ENCODE measurements at places on chromosomes 3 and 15.

DNA sequence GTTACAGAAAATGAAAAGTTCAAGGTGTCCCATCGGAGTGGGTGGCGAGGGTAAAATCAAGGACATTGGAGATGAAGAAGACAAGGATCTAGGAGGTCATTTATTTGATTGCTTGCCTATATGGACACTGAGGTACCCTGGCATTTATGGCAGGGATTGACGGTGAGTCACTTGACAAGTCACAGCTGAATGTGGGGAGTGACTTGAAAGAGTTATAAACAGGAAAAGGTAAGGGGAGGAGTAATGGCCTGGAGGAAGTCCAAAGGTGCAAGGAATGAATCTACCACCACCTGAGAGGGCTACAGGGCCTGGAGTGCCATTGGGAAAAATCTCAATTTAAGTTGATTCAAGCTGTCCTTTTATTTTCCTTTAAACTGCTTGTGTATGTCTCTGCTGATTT lies 11.8 kb upstream of the SGO1 start:
- DNase-seq = no peak

GRCh38 chr15:62439543-62440016 lies 274.5 kb upstream of the C2CD4B start:
- no peak for DNase-seq

DNA sequence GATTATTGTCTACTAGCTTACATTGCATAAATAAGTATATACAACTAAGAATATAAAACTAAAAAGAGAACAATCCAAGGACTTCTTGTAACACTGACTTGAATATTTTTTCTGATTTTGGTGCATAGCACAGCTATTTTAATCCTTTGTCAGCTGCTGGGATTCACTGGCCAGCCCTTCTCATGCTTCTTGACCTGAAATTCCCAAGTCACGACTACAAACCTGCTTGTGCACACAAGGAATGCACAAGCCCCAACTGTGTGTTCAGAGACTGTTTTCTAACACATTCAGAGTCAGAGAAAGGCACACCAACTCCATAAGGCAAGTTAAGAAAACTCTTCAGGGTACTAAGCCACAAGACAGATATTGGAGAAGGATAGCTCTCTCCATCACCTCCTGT lies 80.9 kb downstream of the TNIK start:
- no peak for DNase-seq

DNA sequence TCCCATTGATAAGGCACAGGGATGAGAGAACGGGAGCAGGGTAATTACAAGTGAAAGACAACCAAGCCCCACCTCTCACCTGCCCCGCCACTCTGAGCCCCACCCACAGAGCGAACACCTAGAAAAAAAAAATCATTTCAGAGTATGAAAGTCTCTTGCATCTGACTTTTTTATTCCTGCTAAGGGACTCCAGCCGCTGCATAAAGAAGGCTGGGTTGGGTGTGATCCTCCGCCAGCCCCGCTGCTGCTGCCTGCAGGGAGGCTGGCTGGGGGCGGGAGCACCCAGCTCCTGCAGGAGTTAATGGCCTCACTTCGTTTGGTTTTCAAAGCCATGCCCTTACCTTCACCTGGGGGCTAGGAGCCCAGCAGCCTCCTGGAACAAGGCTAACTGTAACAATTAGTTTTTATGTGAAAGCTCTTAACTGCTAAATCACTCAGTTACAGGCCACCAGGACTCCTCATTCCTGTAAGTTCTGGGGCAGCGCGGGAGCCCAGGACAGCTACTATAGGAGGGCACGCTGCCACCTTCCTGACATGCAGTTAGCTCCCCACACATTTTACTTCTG lies 78.0 kb upstream of the SNRPA1 start:
- no peak for DNase-seq

DNA sequence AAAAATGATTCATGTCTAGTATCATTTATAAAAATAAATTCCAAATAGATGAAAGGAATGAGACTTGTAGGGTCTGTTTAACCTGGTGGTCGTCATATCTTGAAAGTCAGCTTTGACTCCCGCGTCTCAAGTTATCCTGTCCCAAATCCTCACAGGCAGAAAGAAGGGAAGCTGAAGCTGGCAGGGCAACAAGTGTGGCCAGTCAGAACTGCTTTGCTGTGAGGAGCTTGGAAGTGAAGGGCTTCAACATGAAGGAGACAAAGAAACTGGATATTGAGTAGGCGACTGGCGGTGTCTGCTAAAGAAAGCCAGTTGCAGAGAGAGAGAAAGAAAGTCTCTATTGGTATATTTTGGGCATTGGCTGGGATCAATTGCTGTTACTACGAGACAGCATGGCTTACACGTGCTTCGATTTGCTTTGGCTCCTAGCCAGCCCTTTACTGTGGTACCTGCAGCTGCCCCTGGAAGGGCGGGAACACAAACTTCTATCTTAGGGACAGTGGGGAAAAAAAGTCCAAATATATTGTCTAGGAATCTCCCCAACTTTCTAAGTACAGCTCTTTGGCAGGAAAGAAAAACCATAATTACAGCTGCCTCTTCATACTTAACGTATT lies 107.2 kb downstream of the CHST2 start:
- no peak for DNase-seq

GRCh38 chr15:68031404-68031803 lies 22.7 kb upstream of the PIAS1 start:
- DNase-seq = no peak

DNA sequence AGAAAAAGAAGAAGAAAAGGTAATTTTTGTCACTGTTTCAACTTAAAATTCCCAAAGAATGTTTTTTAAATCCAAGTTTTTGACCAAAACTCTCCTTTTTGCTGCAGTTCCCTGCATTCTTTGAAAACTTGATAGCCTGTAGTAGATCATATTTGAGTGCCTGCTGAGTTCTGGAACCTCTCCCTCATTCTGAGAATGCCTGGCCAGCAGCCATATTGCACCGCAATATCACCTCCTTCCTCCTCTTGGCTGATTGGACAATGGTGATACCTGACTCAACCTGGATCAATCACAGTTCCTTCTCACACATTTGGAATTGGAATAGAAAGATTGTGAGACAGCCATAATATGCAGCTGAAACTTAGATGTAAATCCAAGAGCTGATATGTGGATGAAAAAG lies 97.6 kb upstream of the GAP43 start:
- DNase-seq = no peak

GRCh38 chr3:73449774-73450173 lies 175.0 kb downstream of the PDZRN3 start:
- DNase-seq = no peak

GRCh38 chr3:53805463-53806159 lies 40.6 kb downstream of the CHDH start:
- DNase-seq = peak; percentile 11

DNA sequence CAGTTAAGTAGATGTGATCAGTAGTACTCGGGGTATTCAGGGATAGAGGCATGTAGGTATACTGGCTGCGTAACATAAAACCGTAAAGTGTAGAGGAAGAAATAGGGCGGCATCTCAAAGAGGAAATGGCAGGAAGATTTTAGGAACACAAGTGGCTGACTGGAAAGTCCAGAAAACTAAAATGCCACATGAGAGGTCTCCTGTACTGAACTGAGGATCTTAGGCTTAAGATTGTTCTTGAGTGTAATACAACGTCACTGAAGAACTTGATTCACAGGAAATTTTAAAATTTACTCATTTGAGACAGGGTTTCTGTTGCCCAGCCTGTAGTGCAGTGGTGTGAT lies 2.3 kb upstream of the LMLN start:
- no peak for DNase-seq

DNA sequence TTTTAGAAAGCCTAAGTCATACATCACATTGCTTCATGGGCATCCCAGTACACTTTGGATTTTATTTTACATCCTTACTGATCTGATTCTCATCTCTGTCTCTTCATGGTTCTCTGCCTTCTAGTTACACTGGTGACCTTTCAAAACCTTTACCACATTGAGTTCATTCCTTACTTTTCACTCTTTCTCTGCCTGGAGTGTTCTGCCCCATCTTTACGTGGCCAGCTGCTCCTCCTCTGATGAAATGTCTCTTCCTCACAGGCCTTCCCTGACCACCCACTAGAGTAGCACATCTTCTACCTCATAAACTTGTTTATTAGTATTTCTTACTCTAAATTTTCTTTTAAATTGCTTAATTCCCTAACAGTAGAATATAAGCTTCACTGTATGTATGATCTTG lies 17.7 kb downstream of the CTNNB1 start:
- DNase-seq = no peak

DNA sequence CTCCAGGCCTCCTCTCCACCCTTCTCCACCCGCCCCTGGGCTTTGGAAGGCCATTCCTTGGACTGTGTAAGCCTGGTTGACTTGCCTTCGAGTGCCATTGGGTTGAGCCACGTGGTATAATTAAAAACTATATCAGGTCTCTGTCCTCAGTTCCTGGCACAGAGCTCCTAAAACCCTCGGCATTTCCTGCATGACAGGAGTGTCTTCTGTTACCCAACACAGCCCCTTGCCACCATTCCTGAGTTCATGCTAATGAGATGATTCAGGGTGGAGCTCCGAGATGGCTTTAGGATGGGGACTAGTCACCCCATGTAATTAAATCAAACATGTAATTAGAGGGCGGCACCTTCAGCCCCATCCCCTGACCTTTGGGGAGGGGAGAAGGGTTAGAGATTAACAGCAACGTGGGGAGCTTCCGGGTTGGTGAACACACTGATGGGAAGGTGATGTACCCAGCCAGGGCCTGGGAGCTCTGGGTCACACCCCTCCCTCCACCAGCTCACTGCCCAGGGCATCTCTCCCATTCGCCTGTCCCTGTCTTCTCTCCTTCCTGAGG lies 256.4 kb downstream of the FAM43A start:
- peak; percentile 36 for DNase-seq

DNA sequence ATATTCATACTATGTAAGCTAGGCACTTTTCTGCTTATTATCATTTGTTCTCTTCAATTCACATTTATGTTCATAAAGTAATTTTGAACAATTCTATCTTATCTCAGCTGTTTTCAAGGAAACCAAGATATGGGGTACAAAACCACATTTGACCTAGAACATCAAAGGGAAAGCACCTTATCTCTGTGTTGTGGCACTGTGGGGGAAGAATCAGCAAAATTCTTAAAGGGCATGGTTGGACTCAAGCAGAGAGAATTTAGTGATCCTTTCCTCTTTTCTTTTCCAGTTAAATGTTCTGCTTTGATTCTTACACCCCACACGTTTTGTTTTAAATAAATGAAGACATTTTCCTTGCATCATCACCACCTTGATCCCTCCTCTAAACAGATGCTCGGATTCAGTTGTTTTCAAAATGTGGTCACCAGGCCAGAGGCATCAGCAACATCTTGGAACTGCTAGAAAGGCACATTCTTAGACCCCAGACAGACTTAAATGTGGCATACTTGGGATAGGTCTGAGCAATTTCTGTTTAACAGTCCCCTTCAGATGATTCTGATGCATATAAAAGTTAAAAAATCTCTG lies 128.4 kb upstream of the TP63 start:
- no peak for DNase-seq

DNA sequence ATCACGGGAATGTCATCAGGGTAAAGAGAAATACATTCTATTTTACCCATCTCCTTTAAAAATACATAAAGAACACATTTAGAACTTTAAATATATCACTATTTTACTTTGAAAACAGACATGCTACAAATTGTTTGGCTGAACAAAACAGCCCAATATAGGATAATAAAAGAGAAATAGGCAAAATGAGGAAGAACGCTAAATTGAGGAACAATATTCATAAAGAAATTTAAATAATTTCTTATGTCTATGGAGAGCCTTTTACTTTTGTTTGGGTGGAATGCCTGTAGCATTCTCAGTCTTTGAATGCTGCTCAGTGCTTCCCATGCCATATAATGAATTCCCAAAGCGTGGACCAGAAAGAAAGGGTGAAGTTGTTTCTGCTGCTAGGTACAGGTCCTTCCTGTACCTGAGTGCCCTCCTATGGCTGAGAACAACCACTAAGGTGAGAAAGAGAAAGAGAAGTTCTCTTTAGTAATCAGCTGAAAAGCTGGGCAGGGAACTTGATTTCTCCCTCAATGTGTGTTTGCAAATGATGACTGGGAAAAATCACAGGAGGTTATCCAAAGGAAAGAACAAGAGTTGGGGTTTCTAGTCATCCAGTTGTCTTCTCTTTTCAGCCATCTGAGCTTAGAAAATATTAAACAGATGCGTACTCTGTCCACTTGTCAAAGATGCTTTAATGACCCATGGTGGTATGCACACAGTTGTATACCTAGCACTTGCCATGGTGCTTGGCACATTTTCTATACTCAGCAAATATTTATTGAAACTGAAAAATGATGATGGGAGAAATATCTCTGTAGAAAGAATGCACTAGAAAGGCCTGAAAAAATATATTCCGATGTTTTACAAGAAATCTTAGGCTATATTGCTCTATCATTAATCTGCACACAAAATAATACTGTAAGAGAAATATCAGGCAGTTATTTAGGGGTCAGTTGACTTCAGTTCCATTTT lies 404.6 kb downstream of the TIGIT start:
- DNase-seq = no peak

DNA sequence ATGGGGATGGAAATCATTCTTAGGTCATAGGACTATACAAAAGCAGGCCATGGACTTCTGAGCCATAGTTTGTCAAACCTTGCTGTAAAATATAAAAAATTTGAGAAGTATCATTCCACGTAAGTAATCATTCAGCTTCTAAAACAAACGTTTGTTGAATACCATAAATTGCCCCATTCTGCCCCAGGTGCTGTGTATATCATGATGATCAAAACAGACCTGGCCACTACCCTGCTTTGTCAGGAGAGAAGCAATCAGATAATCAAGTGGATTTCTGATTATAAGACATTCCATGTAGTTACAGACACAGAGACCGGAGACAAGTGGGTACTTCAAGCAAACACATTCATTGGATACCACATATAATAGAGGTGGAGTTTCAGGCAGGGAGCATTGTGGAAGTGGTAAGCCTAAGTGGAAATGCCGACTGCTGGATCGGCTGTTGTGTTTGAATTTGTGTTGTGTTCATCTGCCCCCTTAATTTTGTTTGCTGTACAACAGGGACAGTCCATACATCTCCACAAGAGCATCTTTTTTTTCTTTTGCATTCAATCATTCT lies 61.7 kb downstream of the TGFBR2 start:
- DNase-seq = no peak

DNA sequence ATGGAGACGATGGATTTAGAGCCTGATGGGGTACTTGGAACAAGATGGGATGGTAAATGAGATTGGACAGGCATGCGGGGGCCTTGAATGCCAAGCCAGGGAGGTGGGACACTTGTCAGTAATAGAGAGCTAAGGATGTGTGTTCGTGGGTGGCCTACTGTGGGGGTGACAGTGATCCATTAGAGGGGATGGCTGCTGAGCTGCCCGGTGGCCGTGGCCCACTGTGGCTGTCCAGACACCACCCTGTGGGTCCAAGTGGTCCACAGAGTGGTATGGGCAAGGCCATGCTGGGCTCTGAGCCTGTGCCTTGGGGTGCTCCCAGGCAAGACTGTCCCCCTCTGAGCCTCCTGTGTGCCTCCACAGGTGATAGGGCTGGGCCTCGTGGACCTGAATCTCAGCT lies 17.5 kb downstream of the CAND2 start:
- no peak for DNase-seq

DNA sequence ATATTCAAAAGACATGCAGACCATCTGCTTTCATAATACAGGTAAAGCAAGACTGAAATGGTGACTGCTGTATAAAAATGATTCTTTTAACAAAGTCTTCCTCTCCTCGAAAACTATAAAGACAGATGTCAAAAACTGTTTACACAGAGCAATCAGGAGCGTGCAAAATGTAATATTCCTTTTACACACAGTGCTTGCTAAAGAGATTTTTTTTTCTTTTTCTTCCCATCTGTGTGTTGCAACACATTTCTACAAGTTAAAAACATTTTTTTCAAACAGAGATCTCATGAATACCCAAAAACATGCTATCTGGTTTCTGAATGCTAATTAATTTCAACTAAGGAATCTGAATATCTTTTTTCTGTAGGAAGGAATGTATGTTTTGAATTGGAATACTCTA lies 22.1 kb downstream of the SATB1 start:
- no peak for DNase-seq

All from CD8-positive, alpha-beta T cell (primary cell).